Stimulated activated CD4-positive, alpha-beta T cell treated with anti-CD3 and anti-CD28 coated beads, Interleukin-12 subunit alpha, Interleukin-12 subunit beta, amount 100 ng/mL, for 4 hours (primary cell): ENCODE measurements at places on chromosomes 4 and X.

DNA sequence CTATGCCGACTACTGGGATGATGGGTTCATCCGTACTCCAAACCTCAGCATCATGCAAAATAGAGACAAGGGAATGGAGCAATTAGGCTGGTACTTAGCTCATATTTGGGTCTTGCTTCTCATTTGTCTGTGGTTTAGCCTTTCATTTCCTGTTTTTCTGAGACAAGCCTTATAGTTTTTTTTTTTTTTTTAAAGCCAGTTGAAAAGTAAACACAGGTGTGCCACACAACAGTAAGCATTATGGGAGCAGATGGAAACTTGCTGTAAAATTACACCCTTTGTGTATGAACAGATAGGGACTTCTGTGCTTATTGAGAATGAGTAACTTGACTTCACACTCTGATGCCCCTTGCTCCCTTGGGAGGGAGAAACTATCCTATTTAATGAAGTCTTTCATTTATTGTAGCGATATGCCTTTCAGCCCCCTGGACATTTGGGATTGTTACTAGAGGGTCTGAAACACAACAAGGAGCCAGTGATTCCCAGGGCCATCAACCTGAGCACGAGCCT, 13.7 kb downstream of the RASSF6 start:
- DNase-seq: no peak

- DNase-seq: no peak
These were observed 57.5 kb upstream of the DYNLT3 start for GRCh38 chrX:37904833-37905232.

GRCh38 chrX:41337140-41337539, 3.2 kb downstream of the DDX3X start:
- DNase-seq: no peak

DNA sequence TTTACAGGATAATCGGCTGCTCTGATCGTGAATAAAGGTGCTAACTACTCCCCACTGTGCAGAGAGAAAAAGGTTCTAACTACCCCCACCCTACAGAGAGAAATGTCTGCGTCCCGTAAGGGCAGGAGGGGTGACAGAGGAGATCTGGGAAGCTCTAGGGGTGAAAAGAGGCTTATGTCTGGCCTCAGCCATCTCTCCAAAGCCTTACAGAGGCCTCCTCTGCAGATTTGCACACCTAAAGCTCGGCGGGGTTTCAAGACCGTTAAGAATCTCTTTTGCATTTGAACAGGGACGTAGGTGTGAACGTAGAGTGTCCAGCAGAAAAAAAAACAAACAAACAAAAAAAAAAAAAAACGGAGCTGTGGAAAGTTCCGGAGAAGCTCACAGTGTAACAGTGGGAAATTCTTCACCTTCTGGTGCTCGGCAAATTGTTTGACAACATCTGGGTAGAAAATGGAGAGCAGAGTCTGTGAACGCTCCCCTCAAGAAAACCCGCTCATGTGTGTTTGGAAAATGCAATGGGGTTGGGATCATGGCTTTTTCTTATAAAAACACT, 161.0 kb downstream of the SHOX start:
- no peak for DNase-seq

DNA sequence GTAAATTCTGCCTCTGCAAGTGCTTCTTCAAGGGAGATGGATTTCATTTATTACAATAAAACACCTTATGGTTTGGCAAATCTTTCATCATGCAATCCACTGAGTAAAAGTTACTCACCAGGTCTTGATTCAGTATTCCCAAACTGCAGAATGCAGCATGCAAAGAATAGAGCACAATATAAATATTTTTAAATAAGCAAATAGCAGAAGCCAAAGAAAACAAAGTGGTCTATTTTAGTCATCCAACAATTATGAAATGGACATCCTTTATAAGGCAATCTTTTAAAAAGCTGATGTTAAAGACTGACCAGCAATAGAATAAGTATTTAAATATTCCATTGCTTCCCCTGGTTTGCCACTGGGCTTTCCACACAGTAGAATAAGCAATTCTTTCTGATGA, 59.5 kb downstream of the SLC39A8 start:
- DNase-seq: no peak

DNA sequence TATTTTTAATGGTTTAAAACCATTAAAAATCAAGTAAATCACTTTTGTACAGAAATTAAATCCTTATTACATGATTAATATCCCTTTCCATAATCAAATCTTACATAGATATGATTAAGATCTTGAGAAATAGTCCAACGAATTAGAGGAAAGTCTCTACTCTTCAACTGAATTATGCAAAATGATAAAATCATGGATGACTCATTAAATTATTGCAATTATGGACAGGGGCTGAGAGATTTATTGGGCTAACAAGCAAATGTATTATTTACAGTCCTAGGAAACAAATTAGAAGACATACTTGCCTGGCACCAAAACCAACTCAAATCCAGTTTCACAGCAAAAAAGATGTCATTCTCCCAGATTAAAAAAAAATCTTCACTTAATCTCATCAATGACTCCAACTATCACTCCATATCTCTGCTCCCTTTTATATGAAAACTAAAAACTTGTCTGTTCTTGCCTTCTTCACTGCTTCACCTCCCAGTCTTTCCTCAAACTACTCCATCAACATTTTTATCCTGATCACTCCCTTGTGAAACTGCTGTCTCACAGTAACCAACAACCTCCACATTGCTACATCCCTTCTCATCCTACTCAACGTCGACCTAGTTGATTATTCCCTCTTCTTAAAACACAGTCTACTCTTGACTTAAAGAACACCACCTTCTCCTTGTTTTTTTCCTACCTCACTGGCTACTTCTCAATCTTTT, 18.4 kb upstream of the DDX60 start:
- no peak for DNase-seq

DNA sequence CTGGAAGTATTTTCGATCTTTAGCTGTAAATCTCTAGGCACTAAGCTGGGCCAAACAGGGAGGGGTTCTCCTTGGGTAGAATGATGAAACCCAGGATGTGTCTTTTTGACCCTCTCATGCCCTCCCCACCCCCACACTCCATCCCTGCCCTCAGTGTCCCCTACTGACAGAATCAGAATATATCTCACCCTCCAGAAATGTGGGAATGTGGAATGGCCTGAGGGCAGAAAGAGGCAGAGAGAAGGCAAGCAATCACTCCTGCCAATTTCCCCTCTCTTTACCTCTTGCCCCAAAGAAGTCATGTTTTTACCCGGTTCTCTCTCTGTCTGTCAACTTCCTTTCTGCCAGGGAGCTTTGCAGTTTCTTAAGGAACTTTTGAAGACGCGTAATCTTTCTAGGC, 34.4 kb downstream of the RAP2C start:
- no peak for DNase-seq

GRCh38 chrX:29992083-29992482, 223.3 kb upstream of the MAGEB2 start:
- DNase-seq: no peak

- no peak for DNase-seq
These were observed 39.9 kb downstream of the SAT1 start for GRCh38 chrX:23822841-23823240.
